ENCODE measurements at places on chromosomes 3 and 15.

DNA sequence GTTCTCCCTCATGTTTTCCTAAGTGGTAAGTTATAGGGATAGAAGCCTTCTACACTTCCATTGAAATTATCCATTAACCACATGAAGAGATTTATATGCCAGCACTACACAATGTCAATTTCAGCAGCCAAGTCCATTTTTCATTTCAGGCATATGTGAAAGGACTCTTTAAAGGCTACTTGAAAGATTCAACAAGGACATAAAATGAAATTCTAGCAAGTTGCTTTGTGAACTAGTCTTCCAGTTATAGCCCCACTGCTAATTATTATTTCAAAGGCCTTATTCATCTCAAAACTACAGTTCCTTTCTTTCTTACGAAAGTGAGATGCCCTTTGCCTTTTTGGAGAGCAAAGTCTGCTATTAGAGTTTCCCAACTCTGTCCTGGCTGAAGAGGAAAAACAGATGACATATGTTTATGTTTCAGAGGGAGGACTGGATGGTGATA, 66.0 kb upstream of the SLC2A2 start:
- DNase-seq = no peak

GRCh38 chr3:39990532-39990931, 181.1 kb downstream of the MYRIP start:
- peak; percentile 49 for DNase-seq

- DNase-seq = no peak
Measured at GRCh38 chr3:114480442-114480841, 186.6 kb downstream of the TIGIT start.

GRCh38 chr15:89078851-89079810, 9.1 kb upstream of the ABHD2 start:
- no peak for DNase-seq

- DNase-seq = no peak
Measured at GRCh38 chr3:52088445-52089367, 32.3 kb upstream of the DUSP7 start.

- DNase-seq = peak; percentile 39
Measured at GRCh38 chr15:58551084-58551763, 119.4 kb downstream of the LIPC start.

GRCh38 chr15:99955532-99955931, 222.3 kb upstream of the LYSMD4 start:
- DNase-seq = no peak

GRCh38 chr3:134339331-134339730, 34.9 kb downstream of the AMOTL2 start:
- DNase-seq = no peak

DNA sequence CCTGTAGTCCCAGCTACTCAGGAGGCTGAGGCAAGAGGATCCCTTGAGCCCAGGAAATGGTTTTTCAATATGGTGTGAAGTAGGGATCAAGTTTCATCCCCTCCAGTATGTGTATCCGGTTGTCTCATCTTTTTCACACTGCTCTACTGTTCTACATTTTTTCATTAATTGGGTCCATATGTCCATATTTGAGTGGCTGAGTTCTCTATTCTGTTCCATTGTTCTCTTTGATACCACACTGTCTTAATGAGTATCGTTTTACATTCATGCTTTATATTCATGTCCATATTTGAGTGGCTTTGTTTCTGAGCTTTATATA, 81.6 kb upstream of the LRRFIP2 start:
- DNase-seq = no peak

Measured in SW480 (cell line).